ENCODE measurements at places on chromosomes 2 and 18.
A peak's percentile ranks its signal among the peaks of the same experiment; 100 is the strongest.

GRCh38 chr18:31774477-31774785 lies 13.8 kb upstream of the SLC25A52 start:
- no peak for DNase-seq

- DNase-seq = peak; percentile 41
These were observed 8.5 kb downstream of the MEIS1 start for GRCh38 chr2:66443186-66443978.

- no peak for DNase-seq
These were observed 4.4 kb upstream of the DSC3 start for GRCh38 chr18:31046916-31047315.

DNA sequence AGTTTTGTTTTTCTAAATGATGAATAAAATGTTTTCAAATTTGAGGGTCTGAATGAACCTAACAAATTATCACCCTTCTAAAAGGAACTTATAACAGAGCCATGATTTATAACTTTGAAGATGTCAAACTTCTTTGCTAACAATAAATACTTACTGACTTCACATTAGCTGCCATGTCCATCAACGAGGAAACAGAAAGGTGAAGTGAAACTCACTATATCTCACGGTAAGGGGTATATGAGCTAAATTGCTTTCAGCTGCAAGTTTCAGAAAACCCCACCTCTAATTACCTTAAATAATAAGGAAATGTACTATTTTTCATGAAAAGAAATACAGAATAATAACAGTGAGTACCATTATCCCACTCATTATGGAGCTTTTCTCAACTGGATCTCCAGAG lies 350.8 kb upstream of the NT5C1B start:
- no peak for DNase-seq

DNA sequence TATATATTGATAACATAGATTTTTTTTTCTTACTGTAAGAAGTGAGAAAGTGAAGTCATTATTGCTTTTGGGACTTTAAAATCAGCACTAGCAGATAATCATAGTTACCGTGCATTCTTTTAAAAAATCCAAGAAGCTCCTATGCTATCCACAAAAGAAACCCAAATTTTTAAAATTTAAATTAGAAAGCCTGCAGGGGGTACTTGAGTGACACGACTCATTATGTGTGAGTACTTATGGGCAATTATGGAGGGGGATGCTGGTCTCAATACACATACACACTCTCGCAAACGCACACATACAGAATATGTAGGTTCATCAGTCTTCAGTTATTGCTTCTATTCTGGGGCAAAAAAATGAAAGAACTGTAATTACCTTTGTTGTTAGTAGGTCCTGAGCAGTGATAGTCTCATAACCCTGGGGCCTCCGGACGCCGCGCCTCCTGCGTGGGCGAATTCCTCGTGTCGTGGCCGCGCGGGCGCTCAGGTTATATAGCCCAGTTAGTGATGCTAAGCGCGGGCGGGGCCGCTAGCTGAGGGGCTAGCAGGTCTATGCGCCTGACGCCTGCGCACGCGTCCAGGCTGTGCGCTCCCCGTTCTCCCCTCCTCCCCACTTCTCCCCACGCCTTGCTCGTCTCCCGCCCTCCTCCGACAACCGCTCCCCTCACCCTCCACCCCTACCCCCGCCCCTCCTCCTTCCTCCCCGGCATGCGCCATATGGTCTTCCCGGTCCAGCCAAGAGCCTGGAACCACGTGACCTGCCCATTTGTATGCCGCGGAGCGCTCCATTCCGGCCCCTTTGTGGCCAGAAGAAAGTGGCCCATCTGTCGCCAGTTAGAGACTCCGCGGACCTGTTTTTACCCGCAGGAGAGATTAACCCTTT lies at the start of gene NEUROD1:
Gene NEUROD1, minus strand, starts transcription at position 463 of the 882 bp plus-strand sequence. CDS start 1,657 bp downstream, outside the sequence.
- DNase-seq = no peak

- no peak for DNase-seq
These were observed 223.2 kb downstream of the LDLRAD4 start for GRCh38 chr18:13441736-13442135.

DNA sequence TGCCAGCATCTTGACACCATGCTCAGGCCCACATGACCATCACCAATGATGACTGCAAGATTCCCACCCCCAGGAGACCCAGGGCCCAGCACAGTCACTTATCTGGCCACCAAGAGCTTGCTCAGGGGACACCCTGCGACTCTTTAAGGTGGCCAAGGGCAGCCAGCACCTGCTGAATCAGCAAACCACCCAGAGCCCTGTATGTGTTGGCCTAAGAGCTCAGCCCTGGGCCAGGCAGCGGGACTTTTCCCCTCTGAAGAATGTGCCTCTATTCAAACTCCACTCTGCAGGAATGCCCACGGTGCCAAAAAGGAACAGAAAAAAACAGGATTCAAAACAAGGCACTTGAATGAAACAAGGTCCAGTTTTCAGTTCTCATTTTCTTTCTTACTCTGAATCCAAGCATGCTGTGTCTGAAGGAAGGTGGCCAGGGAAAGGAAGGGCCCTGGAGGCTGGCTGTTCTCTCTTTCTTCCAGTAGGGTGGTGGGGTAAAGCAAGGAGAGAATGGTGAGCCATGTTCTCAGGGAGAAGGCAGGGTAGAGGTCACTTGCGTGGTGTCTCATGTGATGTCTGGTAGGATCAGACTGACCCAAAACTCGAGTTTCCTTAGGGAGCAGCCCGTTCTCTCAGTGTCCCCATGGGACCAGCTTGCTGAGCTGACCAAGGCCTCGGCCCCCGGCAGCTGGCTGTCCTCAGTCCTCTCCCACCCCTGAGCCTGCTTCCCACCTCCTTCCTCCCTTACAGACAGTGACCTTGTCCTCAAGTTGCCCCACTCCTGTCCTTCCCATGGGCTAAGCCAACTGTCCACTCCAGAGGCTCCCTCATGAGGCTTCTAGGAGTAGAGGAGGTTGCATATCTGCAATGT lies 150.0 kb downstream of the RNF152 start:
- DNase-seq = no peak

- peak; percentile 51 for DNase-seq
These were observed 60.1 kb upstream of the GLI2 start for GRCh38 chr2:120675460-120676130.

DNA sequence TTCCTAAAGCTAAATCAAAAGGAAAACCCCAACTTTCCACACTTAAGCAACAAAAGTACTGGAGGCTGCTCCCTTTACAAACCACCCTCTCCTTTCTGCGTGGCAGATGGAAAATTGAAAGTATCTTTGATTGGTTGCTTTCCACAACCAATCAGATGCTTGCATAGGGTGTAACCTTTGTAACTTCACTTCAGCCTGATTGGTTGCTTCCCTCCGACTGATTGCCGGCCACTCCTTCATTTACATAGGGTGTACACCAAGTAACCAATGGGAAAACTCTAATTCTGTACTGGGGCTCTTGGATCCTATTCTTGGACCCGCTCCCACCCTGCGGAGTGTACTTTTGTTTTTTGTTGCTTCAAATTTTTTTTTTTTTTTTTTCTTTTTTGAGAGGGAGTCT lies 297.7 kb downstream of the NCKAP5 start:
- DNase-seq = no peak

DNA sequence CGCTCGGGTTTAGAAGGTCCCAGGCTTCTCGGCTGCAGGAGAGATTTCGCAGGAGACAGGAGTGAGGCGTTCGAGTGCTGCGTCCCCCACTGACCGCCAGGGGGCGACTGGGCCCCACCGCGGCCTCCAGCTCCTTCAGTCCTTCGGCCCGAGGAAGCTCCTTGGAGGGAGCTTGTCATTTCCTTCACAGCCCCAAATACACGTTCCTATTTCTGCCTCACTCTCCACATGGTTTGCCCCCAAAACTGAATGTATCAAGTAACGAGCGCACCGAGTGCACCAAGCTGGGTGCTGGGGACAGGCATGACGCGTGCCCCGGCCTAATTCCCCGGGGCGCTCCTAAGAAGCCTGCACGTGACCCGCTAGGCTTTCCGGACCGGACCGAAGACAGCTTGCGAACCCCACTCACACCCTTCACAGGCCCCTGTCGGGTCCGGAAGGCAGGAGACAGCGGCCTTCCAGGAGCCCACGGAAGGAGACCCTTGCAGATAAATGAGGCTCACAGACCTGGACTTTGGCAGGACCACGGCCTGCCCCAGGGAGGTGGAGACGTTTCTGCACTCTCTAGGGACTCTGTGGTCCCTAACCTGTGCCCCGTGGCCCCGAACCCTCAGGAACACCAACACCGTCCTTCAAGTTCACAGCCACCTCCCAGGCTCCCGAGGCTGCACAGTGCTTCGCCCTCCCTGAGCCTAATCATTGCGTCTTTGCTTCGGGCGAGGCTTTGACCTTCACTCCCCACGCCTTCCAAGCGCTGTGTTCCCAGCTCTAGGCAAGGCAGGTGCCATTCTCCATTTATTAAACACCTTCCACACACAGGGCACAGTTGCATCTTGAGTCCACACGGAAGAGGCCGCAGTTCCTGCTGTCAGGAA lies 13.0 kb upstream of the FAHD2A start:
- peak; percentile 57 for DNase-seq

DNA sequence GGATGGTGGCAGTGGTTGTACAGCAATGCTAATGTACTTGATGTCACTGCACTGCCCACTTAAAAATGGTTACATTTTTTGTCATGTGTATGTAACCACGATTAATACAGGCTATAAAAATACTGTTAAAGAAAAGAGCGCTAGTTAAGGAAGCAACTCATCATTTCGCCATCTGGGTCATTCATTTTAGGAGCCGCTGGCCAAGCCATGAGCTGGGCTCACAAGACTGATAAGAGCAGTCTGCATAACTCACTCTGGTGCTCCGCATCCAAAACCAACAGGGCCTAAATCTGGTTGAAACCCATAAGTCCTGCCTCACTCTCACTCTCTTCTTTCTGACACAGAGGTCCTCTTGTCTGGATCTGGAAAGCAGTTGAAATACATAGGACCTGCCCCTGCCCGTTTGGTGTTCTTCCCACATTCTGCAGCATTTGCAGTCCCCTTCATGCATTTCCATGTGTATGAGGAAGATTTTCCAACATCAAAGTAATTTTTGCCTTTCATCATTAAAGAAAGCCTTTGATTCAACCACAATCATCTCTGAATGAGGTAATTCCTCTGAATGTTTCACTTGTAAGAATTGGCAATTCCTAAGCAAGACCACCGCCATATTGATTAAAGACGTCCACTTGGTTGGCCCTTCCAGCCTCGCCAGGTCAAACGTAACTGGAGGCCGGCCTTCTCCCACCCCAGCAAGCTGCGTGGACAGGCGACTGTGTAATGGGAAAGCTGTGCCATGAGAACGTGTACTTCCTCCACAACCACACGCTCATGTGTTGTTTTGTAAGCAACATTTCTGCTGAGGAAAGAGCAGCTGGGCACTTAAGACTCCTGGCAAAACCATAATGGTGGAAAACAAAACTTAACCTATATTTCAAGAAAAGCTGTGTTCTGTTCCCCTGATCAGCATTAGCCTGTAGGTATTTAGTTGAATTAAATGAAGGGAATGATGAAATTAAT lies 112.2 kb downstream of the VAPA start:
- DNase-seq = no peak

DNA sequence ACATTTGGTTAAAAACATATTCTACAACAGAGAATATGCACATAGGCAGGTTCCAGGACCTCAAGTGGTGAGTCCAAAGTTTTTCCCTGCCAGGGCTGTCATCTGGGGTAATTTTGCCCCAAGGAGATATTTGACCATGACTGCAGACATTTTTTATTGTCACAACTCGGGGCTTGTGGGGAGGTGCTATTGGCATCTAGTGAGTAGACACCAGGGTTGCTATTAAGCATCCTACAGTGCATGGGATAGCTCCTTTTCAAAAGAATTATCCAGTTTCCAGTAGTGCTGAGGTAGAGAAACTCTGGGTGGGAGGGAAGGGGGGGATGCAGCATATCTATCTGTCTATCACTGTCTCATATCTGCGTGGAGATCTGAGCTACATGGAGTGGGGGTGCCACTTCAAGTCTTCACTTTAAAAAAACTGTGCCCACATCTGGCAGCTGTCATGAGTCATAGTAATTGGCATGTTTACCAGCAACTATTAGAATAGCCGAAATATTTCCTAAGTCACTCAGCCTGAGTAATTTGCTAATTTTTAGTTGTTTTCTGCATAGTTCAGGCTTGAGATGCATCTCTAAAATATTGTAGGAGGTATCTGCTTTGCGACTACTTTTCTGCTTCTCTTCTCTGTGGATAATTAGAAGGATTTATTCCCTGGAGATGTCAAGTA lies 254.0 kb upstream of the RBMS1 start:
- DNase-seq = peak; percentile 88

DNA sequence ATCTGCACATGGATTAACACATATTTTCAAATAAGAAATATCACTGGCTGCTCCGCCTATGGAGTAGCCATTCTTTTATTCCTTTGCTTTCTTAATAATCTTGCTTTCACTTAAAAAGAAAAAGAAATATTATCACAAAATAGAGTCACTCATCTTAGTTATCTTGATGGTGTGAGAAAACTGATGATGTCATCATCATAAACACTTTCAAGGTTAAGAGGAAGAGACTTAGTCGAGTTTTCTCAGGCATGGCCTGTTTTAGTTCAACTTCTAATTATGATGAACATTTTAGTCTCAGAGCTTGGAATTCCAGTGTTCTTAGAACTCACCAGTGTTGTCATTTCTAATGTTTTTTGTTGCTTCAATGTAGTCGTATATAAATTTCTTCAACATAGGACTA lies 506.1 kb downstream of the PTPRM start:
- peak; percentile 29 for DNase-seq

DNA sequence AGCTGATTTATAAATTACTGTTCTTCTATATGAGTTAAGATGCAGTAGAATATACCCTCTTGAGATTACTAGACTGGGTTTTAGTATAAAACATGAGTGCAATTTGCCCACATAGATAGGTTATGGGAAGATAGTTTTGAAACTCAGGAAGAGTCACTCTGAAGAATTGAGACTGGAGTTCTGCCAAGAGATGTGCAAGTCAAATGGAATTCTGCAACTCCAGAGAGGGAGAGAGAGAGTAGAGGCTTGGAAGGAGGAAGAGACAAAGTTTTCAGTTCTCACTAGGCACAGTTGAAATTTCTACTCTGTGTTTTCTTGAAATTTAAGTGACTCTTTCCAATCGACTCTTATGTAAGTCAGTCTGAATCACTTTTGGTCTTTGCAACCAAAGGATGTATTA lies 878.8 kb downstream of the TSN start:
- DNase-seq = peak; percentile 97

DNA sequence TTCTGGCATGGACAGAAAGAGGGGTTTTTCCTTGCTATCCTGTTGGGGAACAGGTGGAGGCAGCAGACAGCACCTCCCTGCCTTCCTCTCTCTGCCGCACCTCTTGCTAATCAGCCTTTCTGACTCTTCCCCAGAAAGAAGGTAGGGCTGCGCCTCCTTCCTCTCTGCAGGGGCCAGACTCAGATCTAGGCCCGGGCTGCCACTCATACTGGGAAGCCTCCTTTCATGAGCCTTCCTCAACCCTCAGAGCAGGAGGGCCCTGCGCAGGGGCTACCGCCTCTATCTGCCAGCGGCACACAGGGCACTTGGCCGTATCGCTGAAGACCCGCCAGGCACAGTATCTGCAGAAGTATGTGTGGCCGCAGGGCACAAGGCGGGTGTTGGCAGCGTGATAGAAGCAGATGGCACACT lies 7.1 kb downstream of the NEURL3 start:
- DNase-seq = no peak
